Muscle of leg (tissue), 16 donors: ENCODE measurements at places on chromosomes 6 and 20. TPM values are rescaled to one million over a fixed set of nuclear protein-coding genes. Genes with fewer than 3 reads are reported as not detected.

Gene FOXF2
- 0.18 TPM for polyA plus RNA-seq

Gene NKAPL
- 0.97 TPM for polyA plus RNA-seq

Gene THEMIS
- polyA plus RNA-seq, result not detected

Gene DHX16
- polyA plus RNA-seq, result 22.8 TPM

Gene MTFR2
- polyA plus RNA-seq, result 1.2 TPM

DNA sequence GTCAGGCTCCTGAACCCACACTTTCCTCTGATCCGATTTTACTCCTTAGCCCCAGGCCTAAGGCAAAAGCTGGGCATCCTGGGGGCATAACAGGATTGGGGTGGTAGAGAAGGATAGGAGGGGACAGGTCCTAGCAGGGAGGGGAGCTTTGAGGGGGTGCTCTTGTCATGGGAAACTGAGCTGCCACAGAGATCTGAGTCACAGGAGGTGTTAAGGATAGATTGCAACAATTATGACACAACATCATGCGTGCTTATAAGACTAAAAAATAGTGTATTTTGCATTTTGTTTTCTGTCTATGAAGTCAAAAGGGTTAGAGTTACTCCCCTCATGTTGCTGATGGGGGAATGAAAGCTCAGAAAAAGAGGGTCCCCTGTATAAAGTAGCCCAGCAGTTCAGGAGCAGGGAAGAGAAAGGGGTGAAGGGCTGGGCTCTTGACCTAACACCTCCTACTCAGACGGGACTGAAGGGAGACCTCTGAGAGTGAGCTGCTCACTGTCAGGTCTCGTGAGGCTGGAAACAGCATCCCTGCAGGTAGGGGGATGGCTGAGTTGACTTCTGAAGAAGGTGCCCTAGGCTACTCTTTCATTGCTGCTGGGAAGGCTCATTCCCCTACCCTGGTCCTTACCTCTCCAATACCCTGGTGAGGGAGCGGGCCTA lies 2.0 kb downstream of the GLP1R start:
- no peak for DNase-seq

- DNase-seq, result no peak
Measured at GRCh38 chr6:192313-192664, 100.0 kb upstream of the DUSP22 start.

DNA sequence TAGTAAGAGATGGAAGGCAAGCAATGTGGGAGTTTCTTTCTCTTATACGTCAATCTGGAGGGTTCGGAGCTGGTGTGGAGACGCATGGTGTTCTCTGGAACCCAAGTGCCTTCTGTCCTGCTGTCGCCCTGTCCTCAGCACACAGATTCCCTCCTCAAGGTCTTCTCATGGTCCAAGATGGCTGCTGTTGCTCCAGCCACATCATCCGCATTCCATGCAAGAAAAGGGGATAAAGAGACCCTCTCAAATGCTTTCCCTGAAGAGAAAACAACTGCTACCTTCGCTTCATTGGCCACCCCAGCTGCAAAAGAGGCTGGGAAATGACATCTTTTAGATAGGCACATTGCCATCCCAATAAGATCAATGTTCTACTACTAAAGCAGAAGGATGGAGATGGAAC lies 151.2 kb downstream of the ANKRD60 start:
- DNase-seq, result no peak

GRCh38 chr20:32527052-32527446 lies 58.1 kb downstream of the NOL4L start:
- DNase-seq, result no peak
